Activated CD4-positive, alpha-beta T cell treated with anti-CD3 and anti-CD28 coated beads, Interleukin-10, Interleukin-2, amounts not matched to agents 100 ng/mL and 50 ng/mL, durations not matched to agents 16 hours and 8 hours (primary cell): ENCODE measurements at places on chromosomes 2 and 18.
A peak's percentile ranks its signal among the peaks of the same experiment; 100 is the strongest.

GRCh38 chr2:240872317-240873097 lies 3.9 kb downstream of the AGXT start:
- no peak for DNase-seq

GRCh38 chr2:167471734-167472133 lies 583.5 kb downstream of the XIRP2 start:
- DNase-seq = no peak

- DNase-seq = no peak
Measured at GRCh38 chr2:161438598-161438997, 22.5 kb downstream of the TBR1 start.

- DNase-seq = no peak
Measured at GRCh38 chr18:43236921-43237320, 40.4 kb downstream of the SYT4 start.

DNA sequence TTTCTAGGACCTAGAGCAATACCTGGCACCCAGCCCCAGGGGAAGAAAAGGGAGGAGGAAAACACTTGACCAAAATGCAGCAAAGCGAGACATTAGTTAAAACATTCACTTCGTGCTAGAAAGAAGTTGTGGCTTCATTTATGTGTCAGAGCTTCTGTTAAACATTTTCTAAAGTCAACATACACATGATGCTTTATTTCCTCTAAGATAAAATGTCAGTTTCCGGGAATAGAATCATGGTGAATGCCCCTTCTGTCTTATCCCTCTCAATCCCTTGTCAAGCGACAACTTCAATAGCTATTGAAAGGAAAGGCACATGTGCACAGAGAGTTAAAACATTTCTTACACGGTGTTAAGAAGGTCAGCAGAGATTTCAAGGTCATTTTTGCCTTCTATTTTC lies 404.6 kb upstream of the CWC22 start:
- no peak for DNase-seq

GRCh38 chr2:68946117-68946516 lies 6.6 kb downstream of the GKN2 start:
- no peak for DNase-seq

DNA sequence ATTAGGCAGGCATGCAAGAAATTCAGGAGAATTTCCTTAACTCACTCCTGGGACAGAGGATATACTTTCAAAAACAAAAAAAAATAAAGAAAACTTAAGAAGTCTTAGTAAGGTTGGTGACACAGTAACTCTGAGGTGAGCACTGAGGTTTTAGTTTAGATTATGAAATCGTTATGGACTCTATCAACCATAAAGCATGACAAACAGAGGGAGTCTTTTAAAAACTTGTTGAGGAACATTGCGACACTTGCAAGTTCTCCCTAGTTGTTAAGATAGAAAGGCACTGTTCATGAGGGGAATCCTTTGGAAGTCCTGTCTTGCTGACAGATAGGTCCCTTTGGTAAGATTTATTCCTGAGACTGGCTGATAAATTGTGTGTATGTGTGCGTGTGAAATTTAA lies 194.3 kb upstream of the ERBB4 start:
- DNase-seq = no peak

- DNase-seq = no peak
Measured at GRCh38 chr2:219118504-219118903, 42.1 kb downstream of the NHEJ1 start.

DNA sequence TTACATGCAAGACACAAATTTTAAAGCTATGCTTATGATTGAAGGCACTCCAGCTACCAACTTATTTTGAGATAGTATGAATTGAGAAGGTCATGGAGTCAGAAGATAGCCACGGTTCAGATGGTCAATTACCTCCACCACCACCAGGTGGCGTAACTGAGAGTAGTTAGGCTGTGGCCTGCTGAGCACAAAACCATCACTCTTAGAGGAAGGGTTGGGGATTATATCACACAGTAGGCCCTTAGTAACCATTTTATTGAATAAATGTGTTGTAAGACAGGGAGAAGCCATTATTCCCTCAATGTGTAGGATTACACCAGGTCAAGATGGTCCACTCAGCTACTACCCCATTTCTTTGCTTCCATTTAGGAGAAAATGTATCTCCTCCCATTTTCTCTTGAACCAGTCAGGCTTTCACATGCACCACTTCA lies 18.8 kb downstream of the KLHL41 start:
- peak; percentile 83 for DNase-seq

DNA sequence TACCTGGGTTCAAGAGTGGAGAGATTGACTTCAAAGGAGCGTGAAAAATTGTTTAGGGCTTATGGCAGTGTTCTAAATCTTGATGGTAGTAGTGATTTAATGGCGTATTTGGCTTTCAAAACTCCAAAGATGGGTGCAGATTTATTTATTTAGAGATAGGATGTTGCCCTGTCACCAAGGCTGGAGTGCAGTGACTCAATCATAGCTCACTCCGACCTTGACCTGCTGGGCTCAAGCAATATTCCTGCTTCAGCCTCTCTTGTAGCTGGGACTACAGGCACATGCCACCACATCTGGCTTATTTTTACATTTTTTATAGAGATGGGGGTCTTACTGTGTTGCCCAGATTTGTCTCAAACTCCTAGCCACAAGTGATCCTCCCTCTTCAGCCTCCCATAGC lies 52.5 kb downstream of the FAM117B start:
- no peak for DNase-seq

GRCh38 chr18:7617738-7618422 lies 50.8 kb downstream of the PTPRM start:
- DNase-seq = no peak

- no peak for DNase-seq
Measured at GRCh38 chr2:227607941-227608340, 6.7 kb downstream of the SCYGR3 start.

GRCh38 chr2:66582987-66583880 lies 148.3 kb downstream of the MEIS1 start:
- DNase-seq = no peak

- DNase-seq = peak; percentile 10
Measured at GRCh38 chr18:50928551-50928950, 39.3 kb upstream of the ELAC1 start.

GRCh38 chr18:3367491-3368091 lies 82.4 kb upstream of the TGIF1 start:
- no peak for DNase-seq

DNA sequence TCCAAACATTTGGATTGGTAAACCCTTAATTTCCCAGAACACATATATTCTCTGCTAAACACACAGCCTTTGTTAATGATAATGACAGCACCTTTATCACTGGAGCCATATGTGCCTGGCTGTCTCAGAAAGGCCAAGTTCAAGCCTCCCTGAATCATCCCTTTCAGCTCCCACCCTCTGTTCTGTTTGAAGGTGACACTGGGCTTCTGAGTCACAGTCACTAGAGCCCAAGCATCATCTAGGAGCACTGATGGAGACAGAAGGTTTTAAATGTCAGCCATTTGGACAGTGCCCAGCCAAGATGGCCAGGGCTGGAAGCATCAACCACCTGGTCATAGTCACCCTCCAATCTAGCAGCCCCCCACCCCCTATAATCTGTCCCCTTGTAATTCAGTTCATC lies 80.6 kb downstream of the NRP2 start:
- DNase-seq = no peak

DNA sequence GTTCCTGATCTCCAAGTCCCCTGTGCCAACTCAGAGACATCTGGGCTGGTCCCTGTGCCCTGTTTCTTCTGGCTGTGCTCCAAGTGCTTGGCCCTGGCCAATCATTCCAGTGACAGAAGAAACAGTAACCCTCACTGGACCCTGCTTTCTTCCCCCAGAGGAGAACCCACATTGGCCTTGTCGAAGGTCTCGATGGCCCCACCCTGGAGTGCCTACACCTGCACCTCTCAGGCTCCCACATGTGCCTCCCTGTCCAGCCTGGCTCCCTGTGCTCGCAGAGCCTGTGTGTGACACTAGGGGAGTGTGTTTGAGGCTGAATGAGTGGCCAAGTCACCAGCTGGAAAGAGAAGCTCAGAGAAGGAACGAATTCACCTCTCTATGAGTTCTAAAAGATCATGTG lies 5.9 kb upstream of the MAL start:
- DNase-seq = no peak

GRCh38 chr18:22285361-22286140 lies 116.2 kb downstream of the GATA6 start:
- DNase-seq = no peak

- DNase-seq = no peak
Measured at GRCh38 chr2:212708355-212708754, 169.8 kb upstream of the ERBB4 start.

DNA sequence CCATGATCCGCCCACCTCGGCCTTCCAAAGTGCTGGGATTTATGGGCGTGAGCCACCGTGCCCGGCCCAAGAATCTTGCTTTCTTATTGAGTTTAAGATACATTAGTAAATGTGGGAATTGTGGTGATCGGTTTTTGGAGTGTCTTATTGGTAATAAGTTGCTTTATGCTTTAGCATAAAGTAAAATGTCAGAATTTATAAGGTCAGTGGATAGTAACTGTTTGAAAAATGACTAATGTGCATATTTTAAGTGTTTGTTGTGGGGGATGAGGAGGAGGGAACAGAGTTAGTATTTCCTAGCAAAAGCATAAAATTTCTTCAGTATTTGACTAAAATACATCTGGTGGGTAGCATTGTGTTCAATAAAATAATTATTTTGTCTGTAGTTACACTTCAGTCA lies 77.4 kb downstream of the SLC39A10 start:
- no peak for DNase-seq

DNA sequence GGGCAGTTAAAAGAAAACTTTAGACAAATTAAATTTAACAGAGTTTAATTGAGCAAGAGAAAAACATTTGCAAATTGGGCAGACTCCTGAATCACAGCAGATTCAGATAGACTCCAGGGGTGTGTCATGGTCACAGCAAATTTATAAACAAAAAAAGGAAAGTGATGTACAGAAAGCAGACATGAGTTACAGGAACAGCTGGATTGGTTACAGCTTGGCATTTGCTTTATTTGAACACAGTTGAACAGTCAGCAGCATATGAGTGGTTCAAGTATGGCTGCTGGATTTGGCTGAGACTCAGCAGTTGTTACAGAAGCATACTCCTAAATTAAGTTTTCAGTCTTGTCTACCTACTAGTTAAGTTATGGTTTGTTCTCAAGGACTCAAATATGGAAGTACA lies 82.3 kb upstream of the NYAP2 start:
- no peak for DNase-seq

DNA sequence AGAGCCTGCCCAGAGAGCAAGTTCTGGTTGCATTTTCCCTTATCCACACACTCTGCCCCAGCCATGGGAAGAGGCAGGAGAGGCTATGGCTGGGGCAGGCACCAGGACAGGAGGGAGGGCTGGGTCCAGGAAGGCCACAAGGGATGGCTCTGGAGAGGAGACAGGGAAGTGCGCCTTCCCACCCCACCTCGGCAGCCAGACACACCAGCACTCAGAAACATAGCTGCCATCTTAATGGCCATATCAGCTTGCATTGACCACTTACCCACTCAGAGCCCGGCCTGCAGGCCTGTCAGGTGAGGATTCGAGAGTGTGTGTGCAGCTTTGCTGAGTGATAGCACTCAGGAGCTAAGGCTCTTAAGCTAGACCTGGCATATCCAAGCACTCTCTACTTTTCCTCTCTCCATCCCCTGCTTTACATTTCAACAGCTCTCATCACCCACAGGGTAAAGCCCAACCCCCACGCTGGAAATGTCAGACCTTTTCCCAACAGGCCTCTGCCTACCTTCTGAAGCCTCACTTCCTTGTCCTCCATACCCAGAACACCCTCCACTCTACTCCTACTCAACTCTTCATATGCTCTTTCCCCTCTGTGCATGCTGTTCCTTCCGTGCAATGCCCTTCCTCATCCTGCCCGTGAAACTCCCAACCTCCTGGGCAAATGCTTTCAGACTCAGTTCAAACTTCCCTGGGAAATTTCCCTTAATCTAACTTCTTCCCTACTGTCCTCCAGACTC lies 147.9 kb downstream of the TNS1 start:
- no peak for DNase-seq

DNA sequence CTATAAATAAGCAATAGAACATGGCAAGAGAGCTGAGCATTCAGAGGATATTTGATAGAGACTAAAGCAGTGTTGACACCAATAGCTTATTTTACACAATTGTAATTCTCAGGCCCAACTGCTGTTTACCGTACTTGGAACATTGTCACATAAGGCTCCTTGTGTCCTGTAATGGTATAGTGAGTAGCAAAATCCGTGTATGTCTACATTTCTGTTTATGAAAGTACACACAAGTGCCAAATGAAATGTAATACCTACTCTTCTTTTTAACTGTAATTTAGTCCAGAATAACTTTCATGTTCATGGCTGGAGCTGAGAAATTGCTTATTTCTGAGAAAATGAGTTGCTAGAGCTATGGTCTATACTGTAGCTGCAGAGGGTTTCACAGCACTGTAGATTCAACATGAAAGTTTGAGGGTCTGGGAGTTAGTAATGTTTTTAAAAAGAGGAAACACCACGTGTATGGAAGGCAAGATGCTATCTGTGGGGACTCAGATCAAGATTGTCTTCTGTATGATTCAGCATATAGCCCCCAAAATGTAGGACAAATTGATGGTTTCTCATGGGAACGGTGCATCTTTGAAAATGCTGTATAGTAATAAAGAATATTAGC lies 110.2 kb upstream of the NOSTRIN start:
- peak; percentile 89 for DNase-seq

DNA sequence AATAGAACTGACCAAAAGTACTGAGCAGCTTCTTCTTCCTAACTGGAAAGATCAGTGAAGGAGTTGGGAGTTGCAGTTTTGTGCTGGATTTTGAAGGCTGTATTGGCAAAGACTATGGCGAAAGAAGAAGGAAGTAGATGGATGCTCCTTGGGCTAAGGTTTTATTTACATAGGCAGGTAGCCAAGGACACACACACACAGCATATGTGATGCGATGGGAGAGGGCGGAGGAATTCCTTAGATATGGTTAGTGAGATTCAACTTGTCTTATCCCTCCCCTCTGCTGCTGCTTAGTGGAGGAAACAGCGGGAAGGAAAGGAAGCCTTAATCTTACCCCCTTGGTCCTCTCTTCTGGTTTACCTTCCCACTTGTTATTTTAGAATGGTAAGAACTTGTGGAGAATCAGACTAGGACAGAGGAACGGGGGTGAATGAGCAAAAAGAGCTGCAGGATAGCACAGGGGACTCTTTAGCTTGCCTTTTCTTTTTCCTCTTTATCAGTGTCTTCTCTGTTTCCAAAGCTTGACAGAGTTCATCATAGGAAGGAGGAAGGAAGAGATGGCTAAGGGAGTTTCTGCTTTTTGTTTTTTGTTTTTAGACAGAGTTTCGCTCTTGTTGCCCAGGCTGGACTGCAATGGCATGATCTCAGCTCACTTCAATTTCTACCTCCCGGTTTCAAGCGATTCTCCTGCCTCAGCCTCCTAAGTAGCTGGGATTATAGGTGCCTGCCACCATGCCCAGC lies 87.9 kb downstream of the OSBPL6 start:
- DNase-seq = no peak

- DNase-seq = no peak
Measured at GRCh38 chr2:176747506-176747905, 465.1 kb upstream of the HNRNPA3 start.

GRCh38 chr2:57373530-57373929 lies 673.1 kb upstream of the VRK2 start:
- DNase-seq = no peak

- peak; percentile 37 for DNase-seq
Measured at GRCh38 chr2:198054299-198054698, 249.9 kb downstream of the PLCL1 start.
